ENCODE measurements at places on chromosomes 13 and 19.

DNA sequence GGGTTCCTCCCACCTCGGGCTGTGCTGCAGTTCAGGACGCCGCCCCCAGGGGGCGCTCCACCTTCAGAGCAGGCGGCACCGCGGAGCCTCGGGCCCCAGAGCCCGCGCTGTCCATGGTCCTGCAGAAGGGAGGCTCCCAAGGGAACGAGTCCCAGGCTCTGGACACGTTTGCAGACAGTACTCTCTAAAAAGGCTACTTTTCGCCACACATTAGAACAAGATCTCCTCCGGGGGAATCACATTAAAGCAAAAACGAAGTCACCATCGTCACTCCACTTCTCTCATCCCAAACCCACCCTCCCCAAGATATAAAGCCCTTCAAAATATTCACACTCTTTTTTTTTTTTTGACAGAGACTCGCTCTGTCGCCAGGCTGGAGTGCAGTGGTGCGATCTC is 4.6 kb upstream of the SIGLEC10 start:
- DNase-seq, result peak; percentile 89

DNA sequence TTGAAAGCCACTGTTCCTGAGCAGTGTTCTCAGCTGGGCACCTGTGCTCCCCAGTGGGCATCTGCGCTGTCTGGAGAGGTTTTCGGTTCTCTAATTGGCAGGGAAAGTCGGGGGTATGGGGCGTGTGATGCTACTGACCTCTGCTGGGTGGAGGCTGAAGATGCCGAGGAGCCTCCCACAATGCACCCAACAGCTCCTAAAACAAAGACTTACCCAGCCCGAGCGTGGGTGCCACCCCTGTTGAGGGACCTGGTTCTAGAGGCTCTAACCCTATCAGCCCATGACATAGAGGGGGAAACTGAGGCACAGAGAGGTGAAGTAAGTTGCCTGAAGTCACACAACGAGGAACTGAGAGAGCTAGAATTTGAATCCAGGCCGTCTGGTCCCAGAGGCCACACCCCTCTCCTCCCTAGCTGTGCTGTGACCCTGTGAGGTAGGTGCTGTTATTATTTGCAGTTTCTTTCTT is 2.3 kb downstream of the SPACA4 start:
- peak; percentile 61 for DNase-seq

- no peak for DNase-seq
Observed at GRCh38 chr19:12521996-12522395, 29.3 kb downstream of the ZNF564 start.

GRCh38 chr13:31134039-31134711 is 27.5 kb downstream of the HSPH1 start:
- no peak for DNase-seq

DNA sequence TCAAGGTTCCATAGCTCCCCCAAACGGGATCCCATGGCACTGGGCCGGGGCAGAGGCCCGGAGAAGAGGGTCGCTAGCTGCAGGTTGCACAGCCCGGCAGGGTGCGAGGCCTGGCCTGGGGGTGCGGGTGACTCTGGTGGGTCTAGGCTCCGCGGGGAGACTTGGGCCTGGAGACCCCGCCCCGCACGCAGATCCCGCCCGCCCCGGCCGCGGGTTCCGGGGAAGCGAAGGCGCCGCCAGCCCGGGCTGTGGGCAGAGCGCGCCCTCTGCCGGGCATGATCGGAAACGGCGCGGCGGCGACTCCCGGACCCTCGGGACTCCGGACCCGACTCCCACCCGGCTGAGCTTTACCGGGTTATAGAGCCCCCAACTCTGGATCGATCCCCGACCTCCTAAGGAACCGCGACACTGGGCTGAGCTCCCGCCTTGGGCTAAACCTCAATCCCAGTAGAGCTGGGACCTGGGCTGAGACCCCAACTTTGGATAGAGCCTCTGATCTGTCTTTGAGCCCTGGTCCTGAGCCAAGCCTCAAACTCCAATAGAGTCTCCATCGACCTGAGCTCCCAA is 3.1 kb upstream of the TNFAIP8L1 start:
- DNase-seq, result peak; percentile 81

- no peak for DNase-seq
Observed at GRCh38 chr19:29745253-29745652, 30.2 kb upstream of the C19orf12 start.

- peak; percentile 48 for DNase-seq
Observed at GRCh38 chr13:104301171-104301975, 1235.2 kb upstream of the SLC10A2 start.

GRCh38 chr19:38375748-38376147 is 1.4 kb downstream of the PSMD8 start:
- no peak for DNase-seq

GRCh38 chr19:56725829-56726424 is 54.4 kb upstream of the ZNF835 start:
- DNase-seq, result no peak

DNA sequence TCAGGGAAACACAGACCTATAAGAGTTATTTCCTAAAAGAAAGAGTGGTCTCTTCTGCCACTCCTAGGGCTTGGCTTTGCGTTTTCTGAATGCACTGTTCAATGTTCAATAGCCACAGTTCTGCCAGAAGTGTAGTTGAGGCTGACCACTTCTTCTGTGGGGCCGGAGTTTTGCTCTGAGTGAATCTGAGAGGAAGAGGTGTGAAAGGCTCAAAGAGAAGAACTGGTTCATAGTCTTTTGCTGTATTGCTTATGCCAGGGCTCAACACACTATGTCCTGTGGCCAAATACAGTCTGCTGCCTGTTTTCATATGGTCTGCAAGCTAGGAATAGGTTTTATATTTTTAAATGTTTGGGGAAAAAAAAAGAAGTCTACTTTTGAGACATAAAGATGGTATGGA is 128.2 kb downstream of the STOML3 start:
- DNase-seq, result no peak

DNA sequence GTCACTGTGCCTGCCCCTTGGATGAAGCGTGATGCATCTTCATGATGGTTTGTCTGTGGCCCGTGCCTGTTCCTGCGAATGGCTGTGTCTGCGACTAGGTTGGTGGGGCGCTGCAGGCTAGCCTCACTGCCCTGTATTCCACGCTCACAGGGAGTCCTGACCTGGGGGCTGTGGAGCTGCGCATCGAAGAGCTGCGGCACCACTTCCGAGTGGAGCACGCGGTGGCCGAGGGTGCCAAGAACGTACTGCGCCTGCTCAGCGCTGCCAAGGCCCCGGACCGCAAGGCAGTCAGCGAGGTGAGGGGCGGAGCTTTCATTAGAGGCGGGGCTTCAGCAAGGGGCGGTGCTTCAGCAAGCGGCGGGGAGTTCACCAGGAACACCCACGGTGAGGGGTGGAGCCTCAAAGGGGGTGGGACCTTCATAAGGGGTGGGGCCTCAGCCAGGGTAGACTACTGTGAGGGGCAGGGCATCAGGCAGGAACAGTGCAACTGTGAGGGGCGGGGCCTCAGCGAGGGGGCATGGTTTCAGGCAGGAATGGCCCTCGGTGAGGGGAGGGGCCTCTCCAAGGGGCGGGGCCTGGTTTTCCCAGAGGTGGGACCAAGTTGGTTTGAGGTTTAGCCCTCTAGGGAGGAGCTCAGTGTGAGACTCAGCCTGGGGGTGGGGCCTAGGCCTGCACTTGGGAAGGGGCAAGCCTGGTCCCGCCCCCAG is 17.2 kb downstream of the PKN1 start:
- DNase-seq, result peak; percentile 21

DNA sequence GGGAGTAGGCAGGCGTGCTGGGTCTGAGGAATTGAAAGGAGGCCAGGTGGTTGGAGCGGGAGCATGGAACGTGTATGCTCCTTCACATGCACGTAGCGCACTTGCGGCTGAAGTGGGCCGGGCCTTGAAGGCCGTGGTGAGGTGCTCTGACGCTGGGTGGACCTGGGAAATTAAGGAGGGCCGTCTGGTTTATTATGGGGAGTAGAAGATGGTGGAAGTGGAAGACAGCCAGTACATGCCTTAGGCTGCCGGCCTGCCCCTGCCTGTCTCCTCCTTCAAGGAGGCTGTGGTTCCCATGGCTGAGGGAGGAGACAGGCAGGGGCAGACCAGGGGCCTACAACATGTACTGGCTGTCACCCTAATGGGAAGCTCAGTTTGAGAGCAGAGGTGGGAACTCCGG is 23.9 kb downstream of the GATAD2A start:
- DNase-seq, result no peak

DNA sequence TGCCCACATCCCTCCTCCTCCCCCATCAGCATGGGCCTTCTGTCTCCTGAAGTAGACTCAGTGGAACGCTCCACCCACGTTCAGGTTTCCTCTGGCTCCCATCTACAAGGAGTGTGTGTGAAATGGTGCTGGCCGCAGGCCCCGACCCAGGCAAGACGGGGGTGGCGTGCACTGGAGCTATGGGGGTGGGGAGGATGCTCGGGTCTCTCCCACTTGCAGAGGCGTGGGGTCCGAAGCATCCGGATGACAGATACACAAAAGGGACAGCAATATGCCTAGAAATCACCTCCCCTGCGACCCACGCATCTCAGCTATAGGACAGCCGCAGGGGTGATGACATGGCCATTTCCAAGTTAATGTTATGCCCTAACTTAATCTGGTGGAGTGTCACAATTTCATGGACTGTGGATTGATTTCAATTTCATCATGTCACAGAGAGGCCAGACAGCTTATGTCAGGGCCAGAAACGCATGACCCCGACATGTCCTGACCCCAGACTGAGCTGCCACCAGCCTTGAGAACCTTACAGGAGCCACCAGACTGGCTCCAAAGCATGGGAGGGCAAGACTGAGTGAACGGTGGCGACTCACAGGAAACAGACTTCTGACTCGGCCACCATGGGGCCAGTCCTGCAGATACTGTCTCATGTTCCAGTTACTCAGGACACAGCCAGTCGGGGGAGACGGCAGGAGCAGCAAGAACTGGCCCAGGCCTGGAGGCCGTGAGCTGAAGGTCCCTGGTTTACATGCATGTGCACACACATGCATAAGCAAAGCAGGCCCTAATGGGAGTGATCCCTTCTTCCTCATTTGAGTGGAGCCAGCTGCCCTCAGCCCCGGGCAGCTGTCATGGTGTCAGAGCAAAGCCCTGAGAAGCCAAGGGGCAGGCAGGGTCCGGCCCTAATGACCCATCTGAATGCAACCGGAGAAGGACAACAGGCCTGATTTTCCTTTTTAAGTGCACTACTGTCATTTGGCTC is 82.2 kb downstream of the SLC7A1 start:
- no peak for DNase-seq

- no peak for DNase-seq
Observed at GRCh38 chr13:101626925-101627555, 174.6 kb downstream of the ITGBL1 start.

DNA sequence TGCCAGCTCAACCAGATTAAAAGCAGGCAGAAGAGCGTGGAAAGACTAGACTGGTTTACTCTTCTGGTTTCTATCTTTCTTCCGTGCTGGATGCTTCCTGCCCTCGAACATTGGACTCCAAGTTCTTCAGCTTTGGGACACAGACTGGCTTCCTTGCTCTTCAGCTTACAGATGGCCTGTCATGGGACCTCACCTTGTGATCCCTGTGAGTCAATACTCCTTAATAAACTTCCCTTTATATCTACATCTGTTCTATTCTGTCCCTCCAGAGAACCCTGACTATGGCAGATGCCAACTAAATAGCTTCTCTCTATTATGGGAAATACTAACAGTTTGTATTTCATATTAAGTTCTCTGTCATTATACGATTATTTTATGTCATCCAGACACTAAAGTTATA is 609.1 kb downstream of the LMO7 start:
- DNase-seq, result no peak

GRCh38 chr13:45925151-45925550 is 73.6 kb upstream of the SIAH3 start:
- no peak for DNase-seq

GRCh38 chr19:29054886-29055675 is 157.9 kb downstream of the UQCRFS1 start:
- no peak for DNase-seq

DNA sequence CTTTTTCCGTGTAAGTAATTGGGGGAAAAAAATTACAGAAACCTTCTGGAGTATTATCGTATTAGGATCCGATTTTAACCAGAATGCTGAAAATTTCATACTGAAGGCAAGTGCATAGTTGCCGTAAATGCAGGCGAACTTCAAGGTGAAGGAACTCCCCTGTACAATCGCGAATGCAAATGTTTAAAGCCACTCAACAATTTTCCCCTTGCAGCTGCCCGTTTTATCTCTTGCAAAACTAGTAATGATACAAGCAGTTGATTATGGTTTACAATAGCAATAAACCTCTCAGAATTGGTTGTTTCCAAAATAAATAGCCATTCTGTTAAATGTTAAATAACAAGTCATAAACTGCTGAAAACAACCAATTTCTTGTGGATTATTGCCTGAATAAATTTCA is 105.7 kb downstream of the DNAJC15 start:
- DNase-seq, result no peak

GRCh38 chr13:98033277-98034247 is 80.1 kb downstream of the IPO5 start:
- peak; percentile 71 for DNase-seq

DNA sequence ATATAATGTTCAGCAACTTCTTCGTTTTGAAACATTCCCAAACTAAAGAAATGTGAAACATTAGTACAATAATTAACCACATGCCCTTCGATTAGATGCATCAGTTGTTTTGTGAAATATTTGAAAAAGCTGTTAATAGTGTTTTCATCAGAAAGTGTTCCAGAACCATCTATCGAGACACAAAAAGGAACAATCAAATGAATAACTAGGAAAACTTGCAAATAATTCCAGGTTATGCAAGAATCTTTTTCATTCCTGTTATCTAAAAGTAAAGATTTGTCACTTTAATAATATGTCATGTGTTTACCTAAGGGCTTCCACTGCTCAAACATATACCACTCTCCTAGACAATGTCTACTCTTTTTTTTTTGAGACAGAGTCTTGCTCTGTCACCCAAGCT is 904.2 kb upstream of the MIR17HG start:
- no peak for DNase-seq

DNA sequence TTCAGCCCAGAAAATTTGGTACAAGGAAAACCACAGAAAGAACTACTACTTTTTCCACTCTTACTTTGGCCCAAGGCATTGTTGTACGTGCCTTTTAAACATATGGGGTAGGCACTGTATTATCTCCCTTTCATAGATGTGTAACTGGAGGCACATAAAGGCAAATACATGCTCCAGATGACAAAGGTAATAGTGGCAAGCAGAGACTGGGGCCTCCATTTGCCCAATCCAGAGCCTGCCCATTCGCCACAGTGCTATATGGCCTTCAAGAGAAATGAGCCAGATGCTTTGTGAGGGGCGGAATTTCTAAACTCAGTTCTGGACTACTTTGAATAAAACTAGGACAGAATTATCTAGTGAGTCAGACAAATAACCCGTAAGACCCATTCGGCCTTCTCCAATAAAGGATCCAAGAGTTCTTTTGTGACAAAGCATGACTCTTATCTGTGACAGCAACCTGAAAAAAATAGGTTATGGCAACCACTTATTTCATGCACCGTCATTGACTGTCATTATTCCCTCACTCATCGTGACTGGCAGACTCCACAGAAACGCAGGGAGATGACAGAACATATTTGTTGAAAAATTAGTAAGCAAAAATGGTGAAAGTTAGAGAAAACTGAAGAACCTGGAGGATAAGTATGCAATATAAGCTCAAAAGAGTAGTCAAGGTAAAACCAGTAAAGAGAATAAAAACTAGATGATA is 712.0 kb upstream of the GPC6 start:
- no peak for DNase-seq

Measured in astrocyte of the hippocampus (primary cell).